Upper lobe of right lung (tissue), 1 donor: ENCODE measurements at places on chromosomes 4 and X. TPM values are rescaled to one million over a fixed set of nuclear protein-coding genes. Genes with fewer than 3 reads are reported as not detected.

The CXCL9 gene
- total RNA-seq = 1.4 TPM

DNA sequence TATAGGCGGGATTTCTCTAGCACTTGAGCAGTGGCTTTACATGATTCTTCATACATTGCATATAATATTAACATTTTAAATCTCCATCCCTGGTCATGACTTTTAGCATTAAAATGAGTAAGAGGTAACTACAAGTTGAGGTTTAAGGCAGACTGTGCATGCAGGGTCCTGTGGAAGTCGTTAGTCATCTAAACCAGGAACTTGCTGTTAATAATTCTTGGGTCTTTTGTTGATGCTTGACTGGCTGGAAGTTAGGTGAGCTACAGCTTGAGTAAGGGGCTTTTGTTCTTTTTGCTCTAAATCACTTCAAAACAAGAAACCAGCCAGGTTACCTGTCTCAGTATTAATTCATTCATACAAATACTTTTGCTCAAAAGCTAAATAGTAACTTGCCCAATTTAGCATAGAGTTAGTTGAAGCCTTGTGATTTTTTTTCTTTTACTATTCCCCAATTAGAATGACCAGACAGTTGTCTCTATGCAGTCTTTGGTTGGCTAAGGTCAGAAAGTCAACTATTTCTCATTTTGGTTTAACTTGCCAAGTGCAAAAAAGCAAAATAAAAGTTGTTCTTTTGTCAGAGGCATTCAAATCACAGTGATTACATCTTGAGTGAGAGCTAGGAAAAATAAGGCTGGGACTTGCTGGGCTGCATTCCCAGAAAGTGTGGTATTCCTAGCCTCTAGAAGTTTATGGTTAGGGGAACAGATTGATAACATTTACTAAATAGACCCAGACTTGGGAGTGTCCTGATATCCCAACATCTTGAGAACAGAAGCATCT is 516.9 kb downstream of the PDHA2 start:
- H3K4me1 ChIP-seq = no peaks in the 10 kb centered on the region
- DNase-seq = no peak
- H3K4me3 ChIP-seq = no peak overlapping the region
- no peaks in the 10 kb centered on the region for H3K27me3 ChIP-seq
- no peaks in the 10 kb centered on the region for H3K36me3 ChIP-seq

DNA sequence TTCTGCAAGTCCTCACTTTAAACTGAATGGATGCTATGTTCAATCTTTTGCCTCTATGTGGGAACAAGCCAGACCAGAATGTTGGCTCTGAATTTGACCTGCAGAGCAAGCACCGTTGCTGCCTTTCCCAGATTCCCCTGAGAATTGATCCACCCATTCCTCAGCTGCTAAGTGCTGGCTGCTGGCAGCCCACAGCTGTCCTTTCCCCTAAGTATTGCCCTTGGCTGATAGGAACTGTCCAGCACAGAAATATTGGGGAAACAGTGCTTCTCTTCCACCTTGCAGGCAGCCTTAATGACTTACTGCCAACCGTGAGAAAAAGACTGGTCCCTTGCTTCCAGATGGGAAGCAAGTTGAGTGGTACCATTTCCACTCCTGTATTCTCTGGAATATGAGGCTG is 475.9 kb downstream of the PDHA2 start:
- no peak overlapping the region for H3K4me3 ChIP-seq
- DNase-seq = no peak
- no peaks in the 10 kb centered on the region for H3K36me3 ChIP-seq
- H3K27me3 ChIP-seq = no peaks in the 10 kb centered on the region

DNA sequence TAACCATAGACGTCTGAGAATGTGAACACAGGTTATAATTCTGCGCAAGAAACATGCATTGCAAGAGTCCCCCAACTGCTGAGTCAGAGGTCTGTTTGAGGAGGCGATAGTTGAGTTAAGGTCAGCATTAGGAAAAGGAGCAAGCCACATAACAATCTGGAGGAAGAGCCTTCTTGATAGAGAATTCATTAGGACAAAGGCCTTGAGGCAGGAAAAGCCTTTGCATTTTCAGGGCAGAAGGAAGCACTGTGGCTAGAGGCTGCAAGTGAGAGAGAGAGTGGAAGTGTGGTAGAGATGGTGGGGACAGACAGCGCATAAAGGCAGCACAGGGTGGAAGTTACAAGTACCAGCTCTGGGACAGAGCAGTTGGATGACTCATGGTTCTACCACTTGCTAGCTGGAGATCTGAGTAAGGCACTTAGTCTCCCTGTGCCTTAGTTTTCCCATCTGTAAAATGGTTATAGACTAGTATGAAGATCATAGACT is 125.8 kb upstream of the LNX1 start:
- no peaks in the 10 kb centered on the region for H3K36me3 ChIP-seq
- H3K27ac ChIP-seq = no peak overlapping the region
- H3K4me3 ChIP-seq = no peak overlapping the region
- no peaks in the 10 kb centered on the region for H3K27me3 ChIP-seq

The OPRPN gene
- not detected for total RNA-seq

DNA sequence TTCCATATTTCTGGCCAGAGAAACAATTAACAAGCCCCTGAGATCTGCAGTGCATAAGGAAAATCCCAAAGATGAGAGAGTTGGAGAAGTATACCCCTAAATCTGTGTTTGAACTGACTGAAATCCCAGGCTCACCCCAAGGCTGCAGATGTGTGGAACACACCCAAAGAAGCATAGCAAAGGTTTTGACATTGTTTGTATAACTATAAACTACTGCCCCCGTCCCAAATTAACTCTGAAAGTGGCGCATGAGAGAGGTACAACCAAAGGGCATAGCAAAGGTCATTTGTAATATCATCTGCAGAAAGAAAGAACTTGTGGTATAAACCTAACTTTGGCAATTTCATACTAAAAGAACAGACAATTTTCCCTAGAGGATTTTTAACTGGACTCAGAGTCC is 157.9 kb downstream of the DCAF12L1 start:
- no peaks in the 10 kb centered on the region for H3K27me3 ChIP-seq
- DNase-seq = no peak
- H3K4me1 ChIP-seq = no peaks in the 10 kb centered on the region
- H3K4me3 ChIP-seq = no peak overlapping the region
- no peak overlapping the region for H3K27ac ChIP-seq

The PCDH11X gene
- not detected for total RNA-seq

- H3K4me1 ChIP-seq = no peaks in the 10 kb centered on the region
- H3K27me3 ChIP-seq = peaks cover 3% of the 10 kb centered on the region
- DNase-seq = no peak
- no peak overlapping the region for H3K27ac ChIP-seq
- H3K4me3 ChIP-seq = no peak overlapping the region
These were observed 53.4 kb upstream of the ATP8A1 start for GRCh38 chr4:42710329-42710728.

The CLGN gene
- total RNA-seq = 0.93 TPM

GRCh38 chr4:159195361-159195769 is 92.5 kb downstream of the RAPGEF2 start:
- H3K27ac ChIP-seq = no peak overlapping the region
- H3K36me3 ChIP-seq = no peaks in the 10 kb centered on the region
- H3K27me3 ChIP-seq = no peaks in the 10 kb centered on the region
- H3K4me3 ChIP-seq = no peak overlapping the region
- DNase-seq = no peak

GRCh38 chr4:142596121-142596520 is 250.0 kb downstream of the INPP4B start:
- H3K27ac ChIP-seq = no peak overlapping the region
- DNase-seq = no peak
- H3K36me3 ChIP-seq = no peaks in the 10 kb centered on the region
- no peak overlapping the region for H3K4me3 ChIP-seq
- H3K27me3 ChIP-seq = no peaks in the 10 kb centered on the region

DNA sequence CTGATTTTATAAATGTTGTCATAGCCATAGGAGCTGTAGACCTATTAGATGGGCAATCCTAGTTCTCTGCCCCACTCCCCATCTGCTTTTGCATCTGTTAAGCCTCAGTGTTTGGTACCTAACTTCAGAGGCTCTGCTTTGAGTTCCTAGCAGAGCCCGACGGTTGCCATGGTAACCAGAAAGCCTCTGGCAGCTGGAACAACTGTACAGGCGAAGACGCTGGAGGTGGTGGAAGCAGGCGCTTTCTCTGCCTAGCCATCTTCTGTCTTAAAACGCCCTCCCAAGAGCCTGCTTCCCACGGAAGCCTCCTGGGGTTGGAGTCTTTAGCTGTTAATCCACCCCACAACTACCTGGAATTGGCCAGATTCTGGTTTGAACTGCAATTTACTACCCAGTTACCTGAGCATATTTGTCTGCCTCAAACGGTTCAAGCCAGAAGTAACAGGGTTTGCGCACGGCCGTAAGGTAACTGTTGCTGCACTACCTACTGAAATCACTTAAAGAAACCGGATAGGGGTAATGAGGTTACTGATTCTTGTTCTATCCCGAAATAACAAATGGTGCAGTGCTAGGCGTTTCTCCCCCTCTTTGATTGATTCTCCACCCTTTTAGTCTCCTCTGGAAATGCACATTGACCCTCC is 1.0 kb upstream of the GABRG1 start:
- peak; percentile 22 for DNase-seq
- no peak overlapping the region for H3K4me3 ChIP-seq
- H3K27ac ChIP-seq = no peak overlapping the region

The NUDT11 gene
- total RNA-seq = 0.64 TPM

The IRF2 gene
- 44.0 TPM for total RNA-seq
